ENCODE measurements at places on chromosomes 6 and 20. TPM values are rescaled to one million over a fixed set of nuclear protein-coding genes. Genes with fewer than 3 reads are reported as not detected.

- peaks cover 14% of the 10 kb centered on the region for H3K4me1 ChIP-seq
- no peaks in the 10 kb centered on the region for H3K36me3 ChIP-seq
- peak; percentile 50 for DNase-seq
- peaks cover 10% of the 10 kb centered on the region for H3K27me3 ChIP-seq
Measured at GRCh38 chr20:19212469-19212815, at the start of gene SLC24A3. Gene SLC24A3, plus strand, starts transcription at chr20:19212642.

The COL21A1 gene
- total RNA-seq = 1.4 TPM

DNA sequence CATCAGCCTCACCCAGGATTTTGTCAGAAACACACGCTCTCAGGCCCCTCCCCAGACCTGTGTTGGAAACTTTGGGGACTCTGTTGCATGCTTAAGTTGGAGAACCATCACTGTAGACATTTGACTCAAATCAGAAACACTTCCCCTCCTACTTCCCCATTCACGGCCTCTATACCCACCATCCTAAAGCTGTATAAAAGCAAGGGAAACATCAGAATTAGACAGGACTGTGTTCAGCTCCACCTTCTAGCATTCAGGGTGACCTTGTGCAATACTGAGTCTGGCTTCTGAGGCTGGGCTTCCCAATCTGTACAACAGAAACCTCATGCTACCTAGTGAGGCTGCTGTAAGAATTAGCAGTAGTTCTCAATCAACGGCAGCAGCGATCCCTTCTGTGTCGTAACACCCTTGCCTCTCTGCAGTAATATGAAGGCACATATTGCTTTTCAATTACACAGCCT is 252.3 kb downstream of the LY86 start:
- H3K27ac ChIP-seq = no peak overlapping the region
- H3K27me3 ChIP-seq = no peaks in the 10 kb centered on the region
- peaks cover 3% of the 10 kb centered on the region for H3K4me1 ChIP-seq
- H3K36me3 ChIP-seq = no peaks in the 10 kb centered on the region

DNA sequence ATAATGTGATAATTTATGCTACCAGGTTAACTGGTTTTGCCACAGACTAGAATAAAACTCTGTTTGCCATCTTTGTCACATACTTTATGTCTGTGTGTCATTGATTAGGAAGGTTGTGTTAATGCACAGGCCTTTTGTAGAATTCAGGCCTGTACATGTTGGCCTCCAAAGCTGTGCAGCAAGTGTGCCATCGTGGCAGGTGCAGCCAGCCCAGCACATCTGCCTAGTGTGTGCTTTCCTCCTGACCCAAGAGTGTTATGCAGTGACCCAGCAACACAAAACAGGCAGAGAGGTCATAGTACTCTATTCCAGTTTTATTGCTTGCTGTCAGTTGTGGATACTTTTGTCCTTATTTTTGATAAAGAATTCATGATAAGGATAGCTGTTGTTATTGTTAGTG is 3.7 kb downstream of the MAP3K4 start:
- no peak overlapping the region for H3K27ac ChIP-seq
- peaks cover 7% of the 10 kb centered on the region for H3K36me3 ChIP-seq
- no peak for DNase-seq
- no peak overlapping the region for H3K4me3 ChIP-seq

DNA sequence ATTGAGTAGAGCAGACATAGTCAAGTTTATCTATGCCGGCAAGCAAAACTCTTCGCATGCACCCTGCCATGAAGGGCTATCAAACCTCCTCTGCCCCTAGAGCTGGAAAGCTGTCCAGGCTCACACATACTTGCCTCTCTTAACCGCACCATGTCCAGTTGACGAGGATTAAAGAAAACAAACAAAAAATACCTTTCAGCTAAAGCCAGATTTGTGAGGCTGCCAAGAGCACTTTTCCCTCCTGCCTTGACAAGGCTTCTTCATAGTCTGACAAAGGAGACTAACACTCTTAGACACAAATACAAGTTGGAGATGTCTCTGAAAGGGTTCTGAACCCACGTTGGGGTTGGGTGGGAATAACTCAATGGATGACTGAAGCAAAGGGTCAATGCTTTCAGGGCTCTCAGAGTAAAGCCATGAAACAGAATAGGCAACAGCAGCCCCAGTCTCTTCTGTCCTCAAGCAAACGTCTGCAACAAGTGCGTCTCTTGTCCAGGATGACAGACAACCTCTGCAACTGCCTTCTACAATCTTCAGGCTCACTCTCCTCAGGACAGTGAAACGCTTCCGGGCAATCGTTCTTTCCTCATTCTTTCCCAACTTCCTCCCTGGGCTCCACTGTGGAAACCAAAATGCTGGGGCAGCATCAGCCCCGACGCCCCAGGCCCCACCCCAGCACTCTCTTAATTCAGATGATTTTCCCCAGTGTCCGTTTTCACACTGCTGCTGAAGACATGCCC is 57.8 kb downstream of the AGPAT4 start:
- no peak for DNase-seq
- no peak overlapping the region for H3K4me3 ChIP-seq
- no peak overlapping the region for H3K27ac ChIP-seq
- H3K27me3 ChIP-seq = no peaks in the 10 kb centered on the region

The PCMT1 gene
- 91.5 TPM for total RNA-seq
